ENCODE measurements at places on chromosomes 3 and 15.
A peak's percentile ranks its signal among the peaks of the same experiment; 100 is the strongest.

GRCh38 chr3:10374311-10374710, 53.4 kb upstream of the SEC13 start:
- no peak for DNase-seq

DNA sequence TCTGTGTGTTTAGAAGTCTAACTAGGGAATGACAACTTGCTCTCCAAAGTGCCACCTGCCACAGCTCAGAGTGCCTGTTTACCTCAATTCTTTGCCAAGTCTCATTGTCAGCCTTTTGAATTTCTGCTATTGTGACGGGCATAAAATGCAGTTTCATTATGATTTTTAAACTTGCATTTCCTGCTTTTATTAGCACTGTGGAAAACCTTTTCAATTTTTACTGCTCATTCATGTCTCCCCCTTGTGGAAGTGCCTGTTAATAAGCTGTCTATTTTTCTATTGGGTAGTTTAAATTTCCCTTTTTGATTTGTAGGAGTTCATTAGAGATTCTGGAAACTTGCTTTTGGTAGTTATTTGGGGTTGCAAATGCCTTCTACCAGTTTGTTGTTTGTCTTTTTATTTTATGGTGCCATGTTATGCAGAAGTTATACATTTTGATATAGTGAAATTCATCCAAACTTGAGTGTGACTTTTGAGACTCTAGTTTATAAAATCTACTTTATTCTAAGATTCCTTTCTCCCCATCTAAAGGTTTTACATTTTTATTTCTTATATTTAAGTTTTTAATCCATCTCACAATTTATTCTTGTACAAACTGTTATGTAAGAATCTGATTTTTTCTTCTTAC, 53.9 kb upstream of the FRMD4B start:
- DNase-seq: no peak

- no peak for DNase-seq
These were observed 107.6 kb upstream of the BFSP2 start for GRCh38 chr3:133292296-133292695.

- no peak for DNase-seq
These were observed 103.0 kb downstream of the PGPEP1L start for GRCh38 chr15:98904544-98904943.

DNA sequence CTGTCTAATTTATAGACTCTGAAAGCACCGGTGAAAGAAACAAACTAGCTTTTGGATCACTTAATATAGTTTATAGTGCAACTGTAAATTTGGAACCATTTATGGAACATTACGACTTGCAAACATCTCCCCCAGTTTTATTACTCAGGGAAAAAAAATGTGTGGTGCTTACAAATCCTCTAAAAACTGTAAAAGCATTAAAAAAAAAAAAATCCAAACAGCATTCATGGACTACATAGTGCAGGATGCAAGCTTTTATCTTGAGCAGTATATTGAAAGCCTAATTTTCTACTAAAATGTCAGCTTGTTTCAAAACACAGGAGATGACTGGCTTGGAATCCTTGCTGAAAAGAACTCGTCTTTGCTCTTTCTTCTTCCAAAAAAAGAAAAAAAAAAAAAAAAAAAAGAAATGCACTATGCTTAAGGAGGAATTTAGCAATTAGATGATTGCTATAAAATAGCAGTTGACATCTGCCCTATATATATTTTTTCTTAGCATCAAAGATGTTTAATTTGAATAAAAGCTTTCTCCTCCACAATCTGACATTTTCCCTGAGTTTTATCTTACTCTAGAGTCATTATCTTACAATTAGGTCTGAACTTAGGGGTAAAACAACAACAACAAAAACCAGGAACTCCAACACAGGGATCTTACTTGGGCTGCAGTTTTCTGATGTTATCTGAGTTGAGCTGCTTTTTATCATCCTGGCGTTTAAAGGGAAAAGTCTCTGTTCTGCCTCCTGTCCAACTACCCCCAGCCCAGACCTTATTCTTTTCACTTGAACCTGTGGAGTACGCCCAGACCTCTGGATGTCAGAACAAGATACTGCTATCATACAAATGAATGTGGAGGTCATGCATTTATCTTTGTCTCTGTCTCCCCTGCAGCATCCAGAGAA, 62.6 kb upstream of the PDZRN3 start:
- no peak for DNase-seq

GRCh38 chr3:143060906-143061305, 58.7 kb upstream of the CHST2 start:
- no peak for DNase-seq

DNA sequence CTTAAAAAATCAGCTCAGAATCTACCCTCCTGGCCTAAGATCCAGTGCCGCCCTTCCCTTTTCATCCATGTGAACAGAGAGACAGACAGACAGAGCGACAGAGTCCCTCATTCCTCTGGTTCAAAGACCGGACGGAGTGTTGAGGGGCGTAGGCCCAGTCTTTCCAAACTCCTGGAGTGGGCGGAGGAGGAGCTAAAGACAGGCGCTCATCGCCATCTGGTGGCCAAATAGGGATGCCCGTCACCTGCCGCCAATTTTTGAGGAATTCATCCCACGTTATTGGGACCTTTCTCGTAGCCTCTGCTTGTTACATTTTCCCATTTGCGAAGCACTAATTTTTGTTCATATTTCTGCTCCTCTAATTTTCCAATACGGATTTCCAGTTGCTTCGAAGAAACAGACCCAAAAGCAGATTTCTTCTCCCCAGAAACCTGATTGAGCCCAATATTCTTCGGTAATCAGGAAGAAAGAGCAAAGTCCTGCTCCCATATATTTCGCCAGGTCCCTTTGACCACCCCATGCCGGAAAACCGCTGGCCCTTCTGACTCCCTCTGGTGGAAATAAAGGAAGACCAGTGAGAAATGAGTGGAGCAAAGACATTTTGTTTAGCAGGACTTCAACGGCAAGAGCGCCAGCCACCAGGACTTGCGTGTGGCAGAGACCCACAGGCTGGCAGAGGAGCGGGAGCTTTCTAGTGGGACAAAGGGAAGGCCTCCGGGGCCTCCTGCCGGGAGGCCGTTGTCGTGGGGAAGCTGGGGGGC, 88.0 kb downstream of the LRRK1 start:
- peak; percentile 55 for DNase-seq

GRCh38 chr3:14452740-14453710, 50.6 kb downstream of the SLC6A6 start:
- no peak for DNase-seq

DNA sequence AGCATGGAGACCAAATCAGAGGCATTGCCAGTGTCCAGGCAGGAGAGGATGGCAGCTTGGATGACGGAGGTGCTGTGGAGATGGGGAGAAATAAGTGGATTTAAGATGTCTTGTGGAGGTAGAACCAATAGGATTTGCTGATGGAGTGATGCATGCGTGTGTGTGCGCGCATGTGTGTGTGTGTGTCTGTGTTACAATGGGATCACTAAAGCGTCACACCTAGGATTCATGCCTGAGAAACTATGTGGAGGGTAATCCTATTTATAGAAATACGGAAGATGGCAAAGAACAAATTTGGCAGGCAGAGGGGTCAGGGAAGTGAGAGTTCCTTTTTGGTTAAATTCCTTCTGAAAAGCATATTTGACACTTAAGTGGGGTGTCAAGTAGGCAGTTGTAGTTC, 64.8 kb upstream of the ARL8B start:
- DNase-seq: no peak

- DNase-seq: no peak
These were observed 129.1 kb upstream of the MEF2A start for GRCh38 chr15:99436542-99437314.

DNA sequence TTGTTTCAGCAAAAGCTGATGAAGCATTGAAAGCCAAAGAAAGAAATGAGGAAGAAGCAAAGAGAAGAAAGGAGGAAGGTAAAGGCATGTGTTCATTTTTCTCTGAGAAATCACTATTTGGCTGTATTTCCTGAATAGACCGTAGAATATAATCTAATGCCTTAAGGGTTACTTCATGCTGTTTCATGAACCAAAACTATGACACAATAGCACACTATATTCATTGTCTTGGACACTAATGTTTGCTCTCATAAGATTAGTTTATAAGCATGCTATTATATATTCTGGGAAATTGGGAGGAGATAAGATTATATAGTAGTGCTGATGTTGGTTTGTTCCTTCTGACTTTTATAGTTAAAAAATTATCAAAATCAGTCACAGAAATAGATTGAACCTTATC, 110.1 kb upstream of the MLF1 start:
- DNase-seq: no peak

GRCh38 chr3:194879126-194879877, 193.6 kb downstream of the FAM43A start:
- no peak for DNase-seq

GRCh38 chr3:12868039-12869034, 27.0 kb upstream of the RPL32 start:
- DNase-seq: peak; percentile 60

DNA sequence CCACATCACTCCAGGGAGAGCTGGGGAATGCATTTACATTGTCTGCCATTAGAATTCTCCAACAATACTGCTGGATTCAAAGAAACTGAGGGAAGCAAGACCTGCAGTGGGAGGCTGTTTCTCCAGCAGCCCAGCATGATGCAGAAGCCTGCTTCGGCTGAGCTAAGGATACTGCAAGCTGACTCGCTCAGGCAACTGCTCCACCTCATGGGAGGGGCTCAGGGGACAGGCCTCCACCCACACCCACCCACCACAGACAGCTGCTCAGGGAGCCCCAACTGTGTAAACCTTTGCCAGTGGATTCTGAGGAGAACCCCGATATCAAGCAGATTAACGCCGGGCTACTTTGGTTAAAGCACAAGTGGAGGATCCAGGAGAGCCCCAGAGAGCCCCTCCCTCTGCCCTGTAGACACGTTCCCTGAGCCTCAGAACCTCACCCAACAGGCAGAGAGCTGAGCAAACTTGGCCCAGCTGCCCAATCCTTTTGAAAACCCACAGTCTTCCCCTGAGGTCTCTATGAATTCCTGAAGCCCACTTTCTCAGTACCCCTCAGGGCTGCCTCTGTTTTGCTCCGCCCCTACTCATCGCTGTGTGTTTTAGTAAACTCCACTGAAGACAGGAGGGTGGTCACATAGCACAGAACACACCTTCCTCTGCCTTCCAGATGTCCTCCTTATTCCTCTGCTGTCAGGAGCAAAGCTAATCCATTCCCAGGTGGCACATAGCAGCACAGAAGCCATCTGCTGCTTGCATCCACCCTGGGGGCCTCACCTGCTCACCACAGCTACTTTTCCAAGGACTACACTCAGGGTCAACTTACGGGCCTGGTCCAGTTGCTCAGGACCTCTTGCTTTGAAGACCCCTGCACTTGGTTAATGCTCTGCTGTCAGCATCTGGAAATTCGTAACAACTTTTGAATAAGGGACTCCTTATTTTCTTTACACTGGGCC, 269.0 kb downstream of the ABHD5 start:
- no peak for DNase-seq

- DNase-seq: no peak
These were observed 432.8 kb upstream of the NR2F2 start for GRCh38 chr15:95897651-95898050.

DNA sequence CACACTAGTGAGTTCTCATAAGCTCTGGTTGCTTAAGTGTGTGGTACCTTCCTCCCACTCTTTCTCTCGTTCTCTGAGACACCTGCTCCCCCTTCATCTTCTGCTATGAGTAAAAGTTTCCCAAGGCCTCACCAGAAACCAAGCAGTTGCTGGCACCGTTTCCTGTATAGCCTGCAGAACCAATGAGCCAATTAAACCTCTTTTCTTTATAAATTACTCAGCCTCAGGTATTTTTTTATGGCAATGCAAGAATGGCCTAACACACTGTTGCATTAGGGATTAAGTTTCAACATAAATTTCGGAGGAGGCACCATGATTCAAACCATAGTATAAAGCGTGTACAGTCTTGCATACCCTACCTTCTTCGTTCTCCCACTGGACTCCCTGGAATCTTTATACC, 252.3 kb upstream of the CHRM5 start:
- peak; percentile 12 for DNase-seq

DNA sequence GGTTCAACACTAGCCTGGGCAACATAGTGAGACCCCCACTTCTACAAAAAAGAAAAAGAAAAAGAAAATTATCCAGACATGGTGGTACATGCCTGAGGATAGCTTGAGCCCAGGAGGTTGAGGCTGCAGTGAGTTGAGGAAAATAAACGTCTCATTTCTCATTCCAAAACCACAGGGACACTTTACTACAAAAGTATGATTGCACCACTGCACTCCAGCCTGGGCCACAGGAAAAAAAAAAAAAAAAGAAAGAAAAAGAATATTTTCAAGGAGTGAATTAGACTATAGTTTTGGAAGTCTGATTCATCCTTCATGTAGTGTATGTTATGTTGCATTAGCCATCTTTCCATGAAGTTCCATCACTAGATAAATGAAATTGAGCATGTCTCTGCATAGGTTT, 149.5 kb upstream of the THBS1 start:
- no peak for DNase-seq

DNA sequence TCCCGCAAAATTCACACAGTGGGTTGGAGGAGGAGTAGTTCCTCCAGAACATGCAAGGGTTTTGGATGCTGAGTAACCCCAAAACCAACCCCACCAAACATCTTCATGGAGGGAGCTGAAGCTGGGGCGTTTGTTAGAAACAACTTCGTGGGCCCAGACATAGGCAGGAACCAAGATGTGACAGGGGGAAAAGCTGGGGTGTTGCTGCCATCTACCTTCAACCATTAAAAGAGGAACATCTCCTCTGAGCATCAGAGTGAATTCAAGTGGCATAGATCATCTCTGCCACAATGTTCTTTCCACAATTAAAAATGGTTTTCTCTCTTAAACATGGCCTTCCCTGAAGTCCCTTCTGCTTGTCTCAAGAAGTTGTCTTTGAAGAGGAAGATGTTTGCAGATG, 20.5 kb downstream of the SIDT1 start:
- no peak for DNase-seq

- DNase-seq: no peak
These were observed 34.9 kb upstream of the SNRPA1 start for GRCh38 chr15:101329867-101330380.

GRCh38 chr15:82952158-82953081, at the start of gene HOMER2:
TSS of gene HOMER2 (minus strand) at chr15:82952720. CDS start at chr15:82952535, 185 bp downstream.
- DNase-seq: no peak

DNA sequence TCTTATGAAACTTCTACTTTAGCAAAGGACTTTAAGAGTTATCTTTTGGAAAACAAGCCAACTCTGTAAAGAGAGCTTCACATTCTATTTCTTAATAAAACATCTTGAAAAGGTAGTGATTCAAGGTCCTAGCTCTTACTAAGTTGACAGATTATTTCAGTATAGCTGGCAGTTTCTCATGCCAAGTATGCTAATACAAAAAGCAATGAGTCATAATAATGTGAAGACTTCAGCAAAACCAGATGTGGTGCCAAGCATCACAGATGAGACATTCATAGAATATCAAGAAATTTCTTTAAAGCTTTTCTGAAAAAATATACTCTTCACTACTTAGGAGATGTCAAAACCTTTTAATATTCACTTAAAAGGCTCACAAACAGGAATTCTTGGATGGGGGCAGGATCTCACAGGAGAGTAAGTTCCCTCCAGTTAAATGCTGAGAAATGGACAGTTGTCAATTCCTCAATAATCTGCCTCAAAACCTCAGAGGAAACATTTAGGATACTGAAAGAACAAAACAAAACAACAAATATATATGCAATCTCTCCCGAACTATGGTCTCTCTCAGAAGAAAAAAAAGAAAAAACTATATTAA, 45.6 kb downstream of the DCBLD2 start:
- DNase-seq: no peak

- no peak for DNase-seq
These were observed 314.2 kb upstream of the RARB start for GRCh38 chr3:25113891-25114290.

All from stimulated activated CD4-positive, alpha-beta T cell treated with anti-CD3 and anti-CD28 coated beads, TNF-alpha, amount 100 ng/mL, for 48 hours (primary cell).